ENCODE measurements at places on chromosomes 4 and X.

GRCh38 chr4:180203349-180203748 lies 2039.9 kb upstream of the TENM3 start:
- DNase-seq: no peak

- DNase-seq: no peak
These were observed 44.5 kb upstream of the ATXN3L start for GRCh38 chrX:13364230-13364857.

DNA sequence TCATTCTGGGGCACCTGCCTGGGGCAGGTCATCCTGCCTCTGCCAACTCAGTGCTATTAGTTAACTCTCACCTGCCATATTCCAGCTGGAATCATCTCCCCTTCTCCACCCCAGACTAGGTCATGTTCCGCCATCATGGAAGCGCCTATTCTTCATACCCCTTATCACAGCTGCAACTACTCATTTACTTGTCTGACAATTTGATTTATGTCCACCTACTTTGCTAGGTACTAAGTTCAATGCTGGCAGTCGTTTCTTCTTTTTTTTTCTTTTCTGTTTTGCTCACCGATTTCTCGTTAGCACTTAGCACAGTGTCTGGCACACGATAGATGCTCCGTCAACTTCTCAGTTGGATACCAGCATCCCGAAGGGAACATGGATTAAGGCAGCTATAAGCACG lies 1.1 kb upstream of the FMR1 start:
- no peak for DNase-seq

DNA sequence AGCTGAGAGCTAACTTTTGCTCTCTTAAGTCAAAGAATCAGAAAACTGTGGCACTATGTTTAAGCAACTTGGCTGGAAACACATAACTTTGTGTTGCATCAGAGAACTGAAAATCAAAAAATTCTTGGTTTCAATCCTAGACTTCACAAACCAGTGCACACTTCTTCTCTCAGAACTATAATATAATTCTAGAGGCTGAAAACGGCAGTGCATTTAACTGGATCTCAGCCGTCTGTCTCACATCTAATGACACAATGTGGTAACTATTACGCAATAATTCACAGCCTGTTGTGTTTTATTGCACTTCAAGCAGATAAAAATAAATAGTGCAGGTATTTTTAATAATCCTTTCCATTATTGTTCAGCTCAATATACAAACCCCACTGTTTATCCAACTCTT lies 260.6 kb upstream of the DIAPH2 start:
- DNase-seq: no peak

DNA sequence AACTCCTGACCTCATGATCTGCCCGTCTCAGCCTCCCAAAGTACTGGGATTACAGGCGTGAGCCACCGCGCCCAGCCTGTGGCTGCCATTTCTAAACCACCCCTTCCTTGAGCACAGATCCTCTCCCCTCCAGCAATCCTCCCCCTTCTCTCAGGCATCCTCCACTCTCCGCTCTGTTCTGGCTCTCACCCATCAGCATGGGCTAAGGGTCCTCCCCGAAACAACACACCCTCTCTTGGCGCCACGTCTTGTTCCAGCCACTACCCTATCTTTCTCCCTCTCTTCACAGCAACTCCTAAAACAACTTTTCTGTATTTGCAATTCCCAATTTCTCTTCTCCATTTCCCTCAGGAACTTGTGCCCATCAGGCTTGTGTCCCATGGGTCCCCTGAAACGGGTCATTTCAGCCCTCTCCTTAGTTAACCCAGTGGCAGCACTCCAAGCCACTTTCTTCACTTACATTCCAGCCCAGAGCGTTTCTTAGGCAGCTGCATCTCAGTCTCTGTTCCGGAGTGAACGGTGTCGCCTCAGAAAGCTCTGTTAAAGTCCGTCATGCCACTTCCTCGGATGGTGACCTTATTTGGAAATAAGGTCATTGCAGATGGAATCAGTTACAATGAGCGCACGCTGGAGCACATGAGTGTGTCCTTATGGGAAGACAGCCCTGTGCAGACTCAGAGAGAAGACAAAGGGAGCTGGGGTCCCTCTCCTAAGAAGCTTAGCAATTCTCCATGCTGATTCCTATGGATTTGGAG lies 28.3 kb upstream of the CLDN24 start:
- no peak for DNase-seq

- DNase-seq: no peak
These were observed 177.5 kb downstream of the DCLK2 start for GRCh38 chr4:150255610-150256224.

GRCh38 chr4:147088146-147088545 lies 142.5 kb upstream of the TTC29 start:
- no peak for DNase-seq

- DNase-seq: peak; percentile 32
These were observed 47.2 kb upstream of the TMEM33 start for GRCh38 chr4:41887821-41888686.

- DNase-seq: no peak
These were observed 91.1 kb upstream of the ANKRD50 start for GRCh38 chr4:124803641-124804040.
